ENCODE measurements at places on chromosomes 12 and 14.
A peak's percentile ranks its signal among the peaks of the same experiment; 100 is the strongest.

DNA sequence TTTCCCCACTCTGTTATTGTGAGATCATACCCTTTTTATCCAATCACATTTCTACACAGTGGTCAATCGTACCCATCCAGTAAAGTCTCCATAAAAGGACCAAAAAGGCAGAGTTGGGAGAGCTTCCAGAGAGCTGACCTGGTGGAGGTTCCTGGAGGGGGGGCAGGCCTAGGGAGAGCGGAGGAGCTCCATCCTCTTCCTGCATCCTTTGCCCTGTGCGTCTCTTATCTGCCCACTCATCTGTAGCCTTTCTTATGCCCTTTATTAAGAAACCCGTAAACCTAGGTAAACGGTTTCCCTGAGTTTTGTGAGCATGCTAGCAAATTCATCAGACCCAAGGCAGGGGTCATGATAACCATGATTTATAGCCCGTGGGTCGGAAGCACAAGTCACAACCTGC lies 26.2 kb downstream of the EVL start:
- DNase-seq, result no peak

DNA sequence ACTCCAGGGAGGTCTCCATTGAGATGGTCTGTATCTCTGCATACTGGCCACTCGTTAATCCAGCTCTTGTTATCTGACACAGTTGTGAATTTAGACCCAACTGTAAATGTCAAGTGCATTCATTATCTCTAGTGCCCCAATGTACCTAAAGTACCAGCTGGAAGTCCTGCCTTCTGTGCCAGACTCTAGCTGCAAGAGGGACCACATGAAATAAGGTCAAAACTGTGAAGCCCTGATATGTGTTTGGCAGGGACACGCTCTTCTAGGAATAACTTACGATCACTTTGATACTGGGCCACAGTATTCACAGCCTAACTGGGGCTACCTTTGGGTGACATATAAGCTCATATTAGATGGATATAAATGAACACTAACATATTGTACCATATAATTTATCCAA lies 268.5 kb downstream of the LRIG3 start:
- DNase-seq, result no peak

- no peak for DNase-seq
Observed at GRCh38 chr12:104710940-104711689, 247.0 kb downstream of the SLC41A2 start.

- DNase-seq, result no peak
Observed at GRCh38 chr12:56661979-56662638, 16.3 kb upstream of the ATP5F1B start.

DNA sequence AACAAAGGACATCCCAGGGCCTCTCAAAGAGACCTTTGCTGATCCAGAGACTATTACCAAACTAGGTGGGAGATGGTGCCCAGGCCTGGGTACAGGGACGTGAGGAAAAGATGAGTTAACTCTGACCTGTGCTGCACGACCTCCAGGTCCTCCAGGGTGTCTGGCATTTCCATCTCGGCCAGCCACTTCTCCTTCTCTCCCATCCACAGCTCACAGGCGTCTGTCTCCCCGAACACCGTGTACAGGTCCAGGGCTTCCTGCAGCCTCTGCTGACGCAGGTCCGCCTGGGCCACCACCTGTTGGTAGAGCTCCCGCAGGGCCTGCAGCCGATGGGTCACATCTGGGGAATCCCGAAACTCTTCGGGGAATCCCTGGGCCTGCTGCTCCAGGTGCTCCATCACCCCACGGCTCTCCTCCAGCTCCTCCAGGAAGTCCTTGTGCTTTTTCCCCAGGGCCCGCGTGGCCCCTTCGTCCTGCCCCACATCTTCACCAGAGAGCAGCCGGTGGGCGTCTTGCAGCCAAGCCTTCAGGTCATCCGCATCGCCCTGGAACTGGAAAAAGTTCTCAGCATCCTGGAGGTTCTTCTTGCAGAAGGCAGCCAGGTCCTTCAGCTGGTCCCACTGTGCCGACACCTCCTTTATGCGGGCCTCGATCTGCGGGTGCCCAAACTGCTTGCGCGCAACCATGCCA lies 86.7 kb downstream of the SPTB start:
- DNase-seq, result no peak

GRCh38 chr12:118376089-118377020 lies at the start of gene SUDS3:
TSS of gene SUDS3 (plus strand) at chr12:118376555. CDS start at chr12:118376692, 137 bp downstream.
- peak; percentile 88 for DNase-seq

- DNase-seq, result no peak
Observed at GRCh38 chr12:119115296-119115905, 63.3 kb upstream of the HSPB8 start.

DNA sequence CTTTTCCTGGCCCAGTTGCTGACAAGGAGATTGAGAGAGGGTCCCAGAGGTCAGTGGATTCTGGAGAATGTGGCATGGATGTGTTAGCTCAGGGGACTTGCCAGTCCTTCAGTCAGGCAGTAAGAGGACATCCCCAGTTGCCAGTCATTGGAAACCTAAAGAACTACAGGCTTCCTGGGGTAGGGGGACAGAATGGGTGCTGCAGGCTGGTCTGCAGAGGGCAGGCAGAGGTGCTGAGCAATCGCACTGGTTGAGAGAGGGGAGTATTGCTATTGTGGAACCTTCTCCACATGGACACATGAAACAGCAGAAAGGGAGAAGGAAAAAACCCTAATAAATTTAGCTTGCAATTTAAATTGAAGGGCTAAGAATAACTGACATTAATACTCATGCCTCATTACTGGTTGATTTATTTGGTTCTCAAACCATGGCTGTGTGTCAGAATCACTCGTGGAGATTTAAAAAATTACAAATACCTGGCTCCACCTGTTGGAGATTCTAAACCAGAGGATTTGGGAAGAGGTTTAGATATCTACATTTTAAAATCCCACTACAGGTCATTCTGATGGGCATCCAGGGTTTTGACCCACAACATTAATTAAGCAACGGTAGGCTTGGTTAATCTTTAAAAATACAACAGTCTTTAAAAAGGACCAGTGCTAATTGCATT lies 71.2 kb upstream of the SLC38A2 start:
- DNase-seq, result no peak

GRCh38 chr14:104724407-104724980 lies 465 bp downstream of the ADSS1 start:
- no peak for DNase-seq

- no peak for DNase-seq
Observed at GRCh38 chr14:23916004-23916403, 37.6 kb upstream of the DHRS4 start.

GRCh38 chr14:63565448-63565847 lies 22.3 kb upstream of the PPP2R5E start:
- no peak for DNase-seq

GRCh38 chr12:103880299-103881142 lies 39.5 kb upstream of the NT5DC3 start:
- no peak for DNase-seq

GRCh38 chr12:131126662-131127173 lies 173.0 kb downstream of the ADGRD1 start:
- DNase-seq, result no peak

DNA sequence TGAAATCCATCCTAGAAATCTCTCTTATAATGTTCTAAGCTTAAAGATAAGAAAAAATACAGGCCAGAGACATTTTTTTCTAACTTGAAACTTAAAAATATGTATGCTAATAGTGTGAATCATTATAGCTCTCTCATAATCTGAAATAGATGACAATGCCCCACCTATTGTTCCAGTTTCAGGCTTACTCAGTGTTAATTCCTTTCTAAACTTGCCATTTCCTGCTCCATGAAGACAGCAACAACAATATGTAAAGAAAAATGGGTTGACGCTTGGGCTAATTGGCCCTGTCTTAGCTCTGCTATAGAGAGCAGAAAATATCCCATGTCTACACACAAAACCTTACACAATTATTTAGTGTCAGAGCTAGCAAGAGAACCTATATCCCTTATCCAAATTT lies 37.1 kb downstream of the LMO3 start:
- DNase-seq, result no peak

DNA sequence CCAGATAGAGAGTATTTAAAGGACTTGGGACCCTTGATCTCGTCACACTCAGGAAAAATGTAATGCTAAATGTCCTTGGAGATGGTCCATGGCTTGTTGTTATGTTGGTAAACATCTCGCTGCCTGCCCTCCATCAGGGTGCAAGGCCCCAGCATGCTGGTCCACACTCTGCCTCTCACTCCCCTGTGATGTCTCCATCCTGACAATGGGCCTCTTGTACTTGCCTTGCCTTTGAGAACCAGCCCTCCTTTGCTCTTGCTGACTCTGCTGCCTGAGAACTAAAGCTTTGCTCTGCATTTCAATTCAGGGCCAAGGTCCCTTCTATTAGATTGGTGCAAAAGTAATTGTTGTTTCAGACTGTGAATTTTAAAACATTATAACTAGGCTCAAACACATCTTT lies 131.0 kb upstream of the LMNTD1 start:
- no peak for DNase-seq

GRCh38 chr14:50395448-50395847 lies 1.2 kb downstream of the CDKL1 start:
- DNase-seq, result no peak

DNA sequence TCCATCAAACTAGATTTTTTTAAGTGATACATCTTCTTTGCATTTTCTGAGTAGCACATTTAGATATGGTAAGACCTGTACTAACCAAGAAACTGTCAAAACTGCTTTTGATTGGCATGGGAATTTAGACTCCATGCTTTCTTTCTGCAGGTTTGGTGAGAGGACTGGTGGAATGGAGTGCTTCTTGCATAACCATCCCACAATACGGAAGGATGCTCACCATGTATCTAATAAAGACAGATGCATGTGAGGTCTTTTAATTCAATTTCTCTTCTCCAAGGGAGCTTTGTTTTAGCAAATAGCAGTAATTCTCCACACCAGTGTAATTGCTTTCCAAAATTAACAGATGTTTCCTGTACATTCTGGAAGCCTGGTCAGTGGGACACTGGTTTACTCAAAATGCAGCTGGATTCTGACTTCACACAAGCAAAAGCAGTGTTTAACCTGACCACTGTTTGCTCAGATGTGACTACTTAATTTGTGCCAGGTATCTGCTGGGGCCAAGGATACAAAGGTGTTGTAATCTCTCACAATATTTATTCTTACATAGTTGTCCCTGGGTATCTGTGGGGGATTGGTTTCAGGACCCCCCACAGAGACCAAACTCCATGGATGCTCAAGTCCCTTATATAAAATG lies 26.1 kb downstream of the FGD6 start:
- DNase-seq, result no peak

DNA sequence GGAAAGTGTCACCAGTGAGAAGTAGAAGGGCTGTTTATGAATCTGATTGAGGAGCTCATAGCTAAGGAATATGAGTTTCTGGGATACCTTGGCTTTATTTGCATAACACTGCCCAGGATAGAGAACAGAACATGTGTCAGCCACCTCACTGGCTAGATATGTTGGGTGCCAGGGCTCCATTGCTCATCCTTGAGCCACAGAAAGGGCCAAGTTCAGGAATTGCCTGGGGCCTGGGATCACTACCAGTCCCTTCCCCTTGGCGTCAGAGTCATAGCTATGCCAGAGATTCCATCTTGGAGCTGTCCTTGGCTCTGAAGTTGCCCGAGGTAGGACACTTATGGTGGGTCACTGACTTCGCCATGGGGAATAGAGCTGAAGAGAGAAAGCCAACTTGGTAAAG lies 49.0 kb downstream of the IFT43 start:
- no peak for DNase-seq

DNA sequence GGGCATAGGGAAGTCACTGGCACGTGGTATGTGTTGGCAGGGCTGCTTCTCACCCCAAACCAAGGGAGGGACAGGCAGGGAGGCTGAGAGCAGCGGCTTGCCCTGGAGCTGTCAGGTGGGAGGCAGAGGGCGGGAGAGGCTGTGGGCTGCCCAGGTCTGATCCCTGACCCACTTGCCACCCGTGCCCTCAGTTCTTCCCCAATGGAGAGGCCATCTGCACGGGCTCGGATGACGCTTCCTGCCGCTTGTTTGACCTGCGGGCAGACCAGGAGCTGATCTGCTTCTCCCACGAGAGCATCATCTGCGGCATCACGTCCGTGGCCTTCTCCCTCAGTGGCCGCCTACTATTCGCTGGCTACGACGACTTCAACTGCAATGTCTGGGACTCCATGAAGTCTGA lies 4.7 kb downstream of the GNB3 start:
- DNase-seq, result no peak

GRCh38 chr14:70881549-70882177 lies 25.6 kb upstream of the PCNX1 start:
- DNase-seq, result no peak

- DNase-seq, result no peak
Observed at GRCh38 chr12:42145552-42146215, 1.0 kb upstream of the GXYLT1 start.

- no peak for DNase-seq
Observed at GRCh38 chr14:100604709-100605108, 17.5 kb upstream of the BEGAIN start.

GRCh38 chr12:53252349-53252916 lies 15.7 kb upstream of the ESPL1 start:
- DNase-seq, result no peak

DNA sequence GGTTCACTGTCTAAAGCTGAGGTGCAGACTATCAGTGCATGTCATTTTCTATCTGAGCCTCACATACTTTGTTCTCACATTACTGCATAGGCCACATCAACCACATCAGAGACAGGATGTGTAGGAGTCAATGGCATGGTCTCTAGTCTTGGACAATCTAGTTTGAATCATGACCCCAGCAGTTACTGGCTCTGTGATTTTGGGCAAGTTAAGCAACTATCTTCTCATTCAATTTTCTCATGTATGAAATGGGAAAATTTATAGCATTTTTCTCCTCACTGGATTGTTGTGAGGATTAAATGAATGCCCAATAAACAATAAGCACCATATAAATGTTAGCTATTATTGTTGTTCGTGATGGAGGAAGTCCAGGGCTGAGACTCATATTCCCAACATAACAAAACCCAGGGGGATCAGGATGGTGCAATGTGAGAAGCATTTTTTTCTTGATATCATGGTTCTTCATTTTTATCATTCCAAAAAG lies 432.6 kb downstream of the LRIG3 start:
- no peak for DNase-seq

DNA sequence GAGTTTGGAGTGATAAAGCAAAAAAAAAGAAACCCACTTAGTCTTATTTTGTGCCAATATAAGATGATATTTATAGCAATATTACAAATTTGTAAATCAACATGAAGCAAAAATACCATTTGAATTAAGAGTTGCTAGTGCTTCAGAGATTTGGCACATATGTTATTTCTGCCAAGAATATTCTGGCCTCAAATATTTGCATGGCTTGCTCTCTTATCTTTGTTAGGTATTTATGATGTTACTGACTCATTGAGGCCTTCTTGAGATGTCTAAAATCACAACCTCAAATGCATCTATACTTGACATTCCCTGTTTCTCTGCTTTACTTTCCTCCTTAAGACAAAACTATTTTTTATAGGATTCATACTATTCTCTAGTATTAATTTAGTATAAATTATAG lies 301.5 kb downstream of the NELL2 start:
- DNase-seq, result no peak

- DNase-seq, result no peak
Observed at GRCh38 chr14:56899829-56900228, 89.5 kb upstream of the OTX2 start.
